KBM-7 (cell line): ENCODE measurements at places on chromosomes 3 and 15.

GRCh38 chr3:149145356-149145755, 15.9 kb downstream of the HPS3 start:
- peak; percentile 12 for DNase-seq

DNA sequence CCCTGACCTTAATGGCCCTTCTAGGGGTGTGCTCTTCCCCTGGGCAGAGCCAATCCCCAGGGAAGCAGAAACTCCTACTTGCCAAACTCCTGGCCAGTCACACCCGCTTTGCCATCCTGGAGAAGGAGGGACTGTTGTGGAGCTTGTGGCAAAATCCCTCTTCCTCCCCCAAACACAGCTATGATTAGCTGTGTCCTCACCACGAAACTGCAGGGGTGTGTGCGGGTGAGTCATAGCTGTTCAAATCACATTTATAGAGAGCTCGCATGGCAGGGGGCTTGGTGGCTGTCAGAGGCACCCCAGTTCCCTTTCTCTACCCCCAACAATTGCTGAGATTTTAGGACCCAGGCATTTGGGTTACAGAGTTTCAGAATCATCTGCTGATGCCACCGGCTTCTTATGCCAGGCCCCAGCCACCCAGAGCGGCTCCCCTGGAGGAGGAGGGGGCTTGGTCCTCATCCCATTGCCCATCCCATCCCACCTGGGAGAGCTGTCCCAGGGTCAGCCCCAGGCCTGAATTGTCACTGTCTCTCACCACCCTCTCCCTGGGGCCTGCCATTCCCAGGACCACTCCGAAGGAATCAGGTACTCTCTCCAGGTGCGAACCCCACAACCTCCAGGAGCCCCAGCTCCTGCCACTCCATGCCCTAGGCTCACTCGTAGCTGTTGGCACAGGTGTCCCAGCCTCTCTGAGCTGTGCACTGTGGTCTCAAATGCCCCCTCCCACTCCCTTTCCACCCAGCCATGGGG, 28.8 kb upstream of the MAGEF1 start:
- no peak for DNase-seq

GRCh38 chr3:73674280-73674679, 49.5 kb upstream of the PDZRN3 start:
- no peak for DNase-seq

GRCh38 chr3:6354653-6355052, 506.3 kb upstream of the GRM7 start:
- DNase-seq, result no peak

DNA sequence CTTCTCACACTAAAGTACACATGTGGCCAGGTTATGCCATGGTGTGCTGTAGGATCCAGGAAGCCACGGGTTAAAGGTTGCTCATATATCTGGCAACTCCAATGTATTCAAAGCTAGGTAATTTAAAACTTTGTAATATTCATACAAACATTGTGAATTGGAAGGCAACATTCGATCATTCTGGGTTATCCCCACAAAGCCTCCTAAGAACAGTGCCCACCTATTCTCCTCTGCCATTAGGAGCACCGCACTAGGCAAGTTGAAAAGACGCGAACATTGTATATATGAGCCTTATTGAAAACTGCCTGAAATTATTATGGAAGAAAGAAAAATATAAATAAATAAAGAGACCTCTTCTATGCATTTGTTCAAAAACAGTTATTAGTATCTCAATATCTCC, 228.2 kb downstream of the IGSF11 start:
- DNase-seq, result no peak

DNA sequence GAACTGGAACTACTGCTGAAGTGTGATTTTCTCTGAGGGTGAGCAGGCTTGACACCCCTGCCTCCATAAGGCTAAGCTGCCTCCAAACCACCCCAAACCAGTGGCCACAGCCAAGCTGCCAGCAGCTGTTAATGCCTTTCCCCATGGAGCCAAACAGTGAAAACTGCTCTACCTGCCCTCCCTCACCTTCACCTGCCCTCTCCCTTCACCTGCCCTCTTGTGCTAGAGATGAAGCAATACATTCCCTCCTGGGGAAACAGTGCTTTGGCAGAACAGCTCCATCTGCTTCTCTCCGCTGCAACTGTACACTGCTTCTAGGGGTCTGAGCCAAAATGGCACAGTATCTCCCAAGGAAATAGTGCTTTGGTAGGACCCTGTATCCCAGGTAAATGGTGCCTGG, 374.1 kb downstream of the FHIT start:
- no peak for DNase-seq

DNA sequence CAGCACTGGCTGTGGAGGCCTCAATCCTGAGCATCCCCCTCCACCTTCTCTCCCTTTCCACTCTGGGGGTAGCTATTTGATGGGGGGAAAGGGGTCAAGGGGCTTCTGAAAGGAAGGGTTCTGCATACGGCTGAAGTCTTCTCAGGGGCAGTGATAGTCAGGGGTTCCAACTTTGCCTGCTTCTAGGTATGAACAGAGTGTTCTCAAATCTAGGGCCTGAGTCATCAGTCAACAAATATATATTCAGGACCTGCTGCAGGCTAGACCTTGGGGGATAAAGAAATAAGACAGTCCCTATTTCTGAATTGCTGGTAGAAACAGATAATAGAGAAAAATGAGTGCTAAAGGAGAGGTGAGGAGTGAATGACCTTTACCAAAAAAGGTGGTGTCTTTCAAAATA, 12.8 kb downstream of the RGMA start:
- no peak for DNase-seq

- DNase-seq, result no peak
Measured at GRCh38 chr15:86201313-86202008, 121.8 kb downstream of the AGBL1 start.

DNA sequence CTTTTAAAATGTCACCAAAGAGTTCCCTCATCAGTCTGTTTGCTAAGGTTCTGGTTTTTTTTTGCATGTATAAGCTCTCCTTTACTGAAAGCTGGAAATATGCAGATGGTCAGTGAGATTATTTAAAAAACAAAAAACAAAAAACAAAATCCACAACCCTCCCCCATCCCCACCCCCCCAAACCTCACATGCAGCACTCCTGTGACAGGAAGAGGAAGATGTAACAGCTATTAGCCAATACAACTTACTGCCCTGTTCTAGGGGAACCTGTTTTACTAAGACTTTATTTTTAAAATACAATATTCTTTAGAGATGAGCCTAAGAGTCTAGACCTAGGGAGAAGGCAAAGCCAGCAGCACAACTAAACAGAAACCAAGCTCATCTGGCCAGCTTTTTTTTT, 39.5 kb downstream of the ANP32A start:
- no peak for DNase-seq

GRCh38 chr3:124847051-124847450, 40.1 kb downstream of the ITGB5 start:
- no peak for DNase-seq

GRCh38 chr3:132829101-132829500, 106.9 kb upstream of the NPHP3 start:
- no peak for DNase-seq

- no peak for DNase-seq
Measured at GRCh38 chr3:10173095-10173925, 8.6 kb downstream of the IRAK2 start.

DNA sequence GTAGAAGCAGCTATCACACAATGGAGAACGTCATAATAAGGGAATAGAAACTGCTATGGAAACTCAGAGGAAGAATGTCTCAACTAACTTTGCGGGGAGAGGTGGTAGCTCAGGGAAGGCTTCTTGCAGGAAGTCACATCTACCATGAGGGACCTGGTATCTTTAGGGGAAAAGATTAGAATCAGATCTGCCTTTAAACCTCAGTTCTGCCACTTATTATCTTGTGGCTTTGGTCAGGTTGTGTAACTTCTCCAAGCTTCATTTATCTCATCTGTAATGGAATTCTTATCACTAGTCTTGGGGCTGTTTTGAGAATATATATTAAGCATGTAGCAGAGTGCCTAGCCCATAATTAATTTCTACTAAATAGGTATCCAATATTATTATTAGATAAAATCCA, 46.4 kb upstream of the PRICKLE2 start:
- DNase-seq, result no peak
